Right ventricle myocardium superior (tissue), 1 donor: ENCODE measurements at places on chromosomes 6 and 20. TPM values are rescaled to one million over a fixed set of nuclear protein-coding genes. Genes with fewer than 3 reads are reported as not detected.

DNA sequence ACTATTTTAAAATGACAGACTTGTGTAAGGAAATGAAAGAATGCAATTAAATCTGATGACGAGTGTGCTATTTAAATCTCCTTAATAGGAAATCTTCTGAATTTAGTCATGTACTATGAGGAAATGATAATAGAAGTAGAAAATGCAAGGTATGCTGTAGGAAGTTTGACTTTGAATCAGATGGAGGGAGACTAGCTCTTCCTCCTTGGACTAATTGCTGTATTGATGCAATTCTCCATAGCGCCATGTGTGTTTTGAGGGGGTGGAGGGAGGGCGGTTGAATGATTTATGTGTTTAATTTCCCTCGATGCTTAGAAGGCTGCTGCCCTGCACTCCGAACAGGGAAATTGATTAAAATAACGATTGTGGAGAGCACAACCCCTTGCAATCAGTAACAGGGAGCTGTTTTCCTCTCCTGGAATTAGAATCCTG lies 214.4 kb upstream of the PRND start:
- DNase-seq = no peak

GRCh38 chr20:10404023-10404628 lies 29.9 kb downstream of the MKKS start:
- no peak for DNase-seq

PGC gene
- total RNA-seq = not detected

- no peak for DNase-seq
Observed at GRCh38 chr6:144621332-144621731, 336.2 kb downstream of the UTRN start.

PKHD1 gene
- total RNA-seq = not detected
